ENCODE measurements at places on chromosomes 12 and 14.
A peak's percentile ranks its signal among the peaks of the same experiment; 100 is the strongest.

DNA sequence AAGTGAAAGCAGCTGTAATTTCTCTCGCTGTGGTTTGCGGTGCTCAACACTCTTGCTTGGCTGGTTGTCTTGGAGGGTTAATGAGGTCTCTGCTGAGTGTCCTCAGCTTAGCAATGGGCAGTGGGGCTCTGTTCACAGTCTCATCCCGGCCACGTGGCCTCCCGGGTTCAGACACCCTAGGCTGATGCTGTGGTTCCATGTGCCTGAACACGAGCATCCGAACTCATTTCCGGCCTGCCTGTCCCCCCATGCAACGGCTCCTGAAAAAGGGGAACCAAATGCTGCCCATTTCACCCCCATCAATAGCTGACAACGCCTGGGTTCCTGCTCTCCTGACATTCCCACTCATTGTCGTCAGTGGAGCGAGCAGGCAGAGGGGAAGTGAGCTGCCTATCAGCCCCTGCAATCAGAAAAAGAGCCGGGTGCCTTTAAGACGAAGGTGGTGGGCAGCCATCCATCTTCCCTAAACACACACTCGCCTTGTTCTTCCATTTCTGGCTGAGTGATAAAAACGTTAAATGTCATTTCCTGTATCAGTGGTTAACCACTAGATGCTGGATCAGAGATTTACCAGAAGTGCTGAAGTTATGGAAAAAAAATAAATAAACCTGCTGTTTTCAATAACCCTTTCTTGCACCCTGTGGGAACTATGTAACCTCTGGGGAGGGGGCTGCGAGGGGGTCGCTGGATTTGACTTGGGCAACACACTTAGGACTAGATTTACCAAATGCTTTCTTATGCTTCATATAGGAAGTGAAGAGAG is 60.3 kb upstream of the BCL2L14 start:
- DNase-seq = peak; percentile 77

DNA sequence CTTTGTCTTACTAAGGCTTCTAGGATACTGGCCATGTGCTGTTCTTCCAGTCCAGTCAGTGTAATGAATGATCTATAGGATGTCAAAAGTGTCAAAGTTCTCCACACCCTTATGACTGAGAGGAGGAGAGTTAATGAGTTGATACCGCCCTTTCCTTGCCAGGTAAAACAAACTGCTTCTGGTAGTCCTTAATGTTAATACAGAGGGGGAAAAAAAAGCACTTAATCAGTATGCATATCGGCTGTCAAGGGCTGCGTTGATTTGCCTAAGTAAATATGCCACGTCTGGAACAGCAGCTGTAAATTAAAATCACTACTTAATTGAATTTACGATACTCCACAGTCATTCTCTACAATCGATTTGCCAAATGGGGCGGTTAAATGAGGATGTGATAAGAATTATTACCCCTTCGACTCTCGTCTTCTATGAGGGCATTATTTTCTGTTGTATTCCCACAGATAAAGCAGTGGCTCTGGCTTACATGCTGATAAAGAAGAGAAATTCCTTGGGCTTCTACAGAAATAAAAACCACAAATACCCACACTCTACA is 416.0 kb downstream of the KCNH5 start:
- DNase-seq = no peak

- DNase-seq = no peak
These were observed 31.3 kb downstream of the TM7SF3 start for GRCh38 chr12:26982866-26983265.

DNA sequence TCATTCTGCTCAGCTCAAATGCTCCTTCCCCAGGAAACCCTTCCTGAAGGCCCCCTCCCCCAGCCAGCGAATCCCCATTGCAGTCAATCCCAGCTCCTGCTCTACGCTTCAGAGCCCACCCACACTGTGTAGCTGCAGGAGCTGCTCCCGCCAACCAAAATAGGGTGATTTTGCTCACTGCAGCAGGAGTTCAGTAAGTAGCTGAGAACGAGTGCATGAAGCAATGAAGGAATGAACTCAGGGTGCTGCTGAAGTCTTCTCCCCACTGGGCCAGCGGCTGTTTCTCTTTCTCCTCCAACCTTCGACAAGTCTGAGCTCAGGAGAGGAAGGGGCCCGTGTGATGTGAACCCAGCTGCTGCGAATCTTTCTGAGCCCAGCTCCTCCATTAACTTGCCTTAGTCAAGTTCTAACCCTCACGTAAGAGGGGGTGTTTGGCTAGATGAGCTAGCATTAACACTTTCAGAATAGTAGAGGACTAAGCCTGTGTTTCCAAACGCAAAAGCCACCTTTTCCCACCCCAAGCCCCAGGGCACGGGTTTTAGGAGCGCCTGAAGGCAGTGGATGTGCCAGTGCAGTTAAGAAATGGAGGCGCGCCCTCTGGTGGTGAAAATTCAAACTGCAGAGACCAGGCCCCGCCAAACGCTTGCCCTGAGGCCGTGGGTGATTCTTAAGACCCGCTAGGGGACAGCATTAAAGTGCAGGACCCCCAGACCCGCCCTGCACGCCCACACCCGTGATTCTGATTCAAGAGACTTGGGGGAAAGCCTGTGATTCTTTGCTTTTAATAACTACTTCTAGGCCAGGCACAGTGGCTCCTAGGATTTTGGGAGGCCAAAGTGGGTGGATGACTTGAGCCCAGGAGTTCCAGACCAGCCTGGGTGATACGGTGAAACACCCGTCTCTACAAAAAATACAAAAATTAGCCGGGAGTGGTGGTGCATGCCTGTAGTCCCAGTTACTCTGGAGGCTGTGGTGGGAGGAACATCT is 11.9 kb upstream of the SERPINA4 start:
- DNase-seq = no peak

DNA sequence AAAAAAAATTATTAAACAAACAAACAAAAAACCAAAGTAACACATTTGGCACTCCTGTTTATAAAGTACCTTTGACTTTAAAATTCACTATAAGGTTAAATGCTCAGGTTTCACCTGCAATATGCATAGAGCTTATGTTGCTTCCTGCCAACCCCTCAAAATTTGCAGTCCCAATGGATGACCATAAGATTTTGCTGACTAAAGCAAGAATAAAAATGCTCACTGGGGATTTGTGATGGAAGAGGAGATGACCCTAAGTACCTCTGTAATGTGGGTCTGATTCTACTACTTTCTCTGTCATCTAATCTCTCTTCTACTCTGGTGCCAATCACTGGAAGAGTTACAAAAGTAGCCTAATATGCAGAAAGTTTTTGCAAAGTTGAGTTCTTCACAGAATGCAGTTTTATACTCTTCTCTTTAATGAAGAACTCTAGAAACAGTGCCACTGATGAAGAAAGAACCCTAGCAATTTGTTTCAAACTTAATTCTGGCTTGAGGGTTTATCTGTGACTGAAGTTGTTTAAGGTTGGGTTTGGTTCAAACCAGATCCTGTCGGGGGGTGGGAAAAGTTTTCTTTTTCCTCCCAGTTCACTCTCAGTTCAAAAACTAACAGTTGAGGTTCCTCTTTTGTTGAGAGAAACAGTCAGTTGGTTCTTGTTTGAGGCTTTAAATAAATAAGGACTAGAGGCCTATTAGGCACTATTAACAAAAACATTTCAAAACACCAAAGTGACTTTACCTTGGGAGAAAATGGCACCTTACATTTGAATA is 10.9 kb downstream of the WASHC3 start:
- no peak for DNase-seq

DNA sequence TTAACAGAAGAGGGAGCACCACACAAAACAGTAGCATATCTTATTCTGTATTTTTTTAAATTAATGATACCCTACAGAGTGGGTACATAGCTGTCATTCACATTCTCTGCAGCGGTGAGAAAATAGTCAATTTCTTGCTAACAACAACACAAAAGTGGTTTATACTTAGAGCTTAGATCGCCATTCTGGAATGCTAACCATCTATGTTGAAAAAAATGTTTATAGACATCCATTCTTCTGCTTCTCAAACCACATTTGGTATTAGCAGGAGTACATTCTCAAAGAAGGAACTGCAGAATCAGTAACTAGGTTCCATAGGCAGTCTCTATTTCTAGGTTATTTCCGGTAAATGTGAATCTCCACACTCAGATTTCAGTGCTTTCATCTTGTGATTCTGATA is 185.9 kb downstream of the PPFIA2 start:
- DNase-seq = no peak

- no peak for DNase-seq
These were observed 881 bp downstream of the PYGL start for GRCh38 chr14:50943261-50943942.

DNA sequence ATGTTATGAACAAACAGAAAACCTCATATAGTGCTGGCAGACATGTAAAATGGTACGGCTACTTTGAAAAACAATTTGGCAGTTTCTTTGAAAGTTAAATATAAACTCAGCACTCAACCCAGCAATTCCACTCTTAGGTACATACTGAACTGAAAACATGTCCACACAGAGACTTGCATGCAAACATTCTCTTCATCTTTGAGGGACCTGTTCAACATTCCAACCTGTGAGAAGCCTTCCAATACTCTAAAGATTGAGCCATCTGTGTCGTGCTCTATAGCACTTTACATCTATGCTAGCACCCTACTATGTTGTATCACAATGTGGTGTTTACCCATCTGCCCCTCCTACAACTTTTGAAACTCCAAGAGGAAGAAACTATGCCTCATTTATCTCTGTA is 79.3 kb downstream of the DNAI7 start:
- no peak for DNase-seq

GRCh38 chr14:103241531-103241930 is 92.5 kb upstream of the EIF5 start:
- no peak for DNase-seq

- DNase-seq = peak; percentile 82
These were observed 166.5 kb upstream of the GSC start for GRCh38 chr14:94936401-94936892.

DNA sequence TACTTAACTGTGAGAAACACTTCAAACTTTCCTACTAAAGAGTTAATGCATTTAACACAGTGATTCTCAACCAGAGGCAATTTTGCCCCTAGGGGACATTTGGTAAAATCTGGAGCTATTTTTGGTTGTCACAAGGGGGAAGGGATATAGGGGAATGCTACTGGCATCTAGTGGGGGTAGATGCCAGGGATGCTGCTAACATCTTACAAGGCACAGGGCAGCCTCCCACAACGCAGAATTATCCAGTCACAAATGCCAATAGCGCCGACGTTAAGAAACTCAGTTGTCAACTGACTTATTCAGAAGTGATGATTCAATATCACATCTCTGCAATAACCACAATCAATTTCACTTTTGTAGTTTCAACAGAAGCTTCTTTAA is 2.0 kb downstream of the EEA1 start:
- DNase-seq = no peak

- DNase-seq = no peak
These were observed 21.6 kb upstream of the SDR39U1 start for GRCh38 chr14:24463884-24464785.

DNA sequence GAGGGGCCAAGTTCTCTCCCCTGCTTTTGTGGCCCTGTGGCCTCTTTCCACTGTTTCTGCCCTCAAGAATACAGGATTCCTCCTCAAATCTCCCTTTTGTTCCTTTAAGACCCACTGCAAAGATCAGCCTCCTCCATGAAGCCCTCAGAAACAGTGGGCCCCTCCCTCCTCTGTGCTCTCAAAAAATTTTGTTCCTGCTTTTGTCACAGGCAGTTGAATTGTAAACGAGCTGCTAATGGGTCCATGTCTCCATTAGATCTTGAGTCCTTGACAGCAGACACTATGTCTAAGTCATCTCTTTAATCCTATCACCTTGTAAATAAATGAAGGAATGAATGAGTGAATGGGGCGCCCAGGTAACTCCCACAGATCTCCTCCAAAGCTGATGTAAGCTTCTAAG is 175.2 kb downstream of the ESRRB start:
- no peak for DNase-seq

DNA sequence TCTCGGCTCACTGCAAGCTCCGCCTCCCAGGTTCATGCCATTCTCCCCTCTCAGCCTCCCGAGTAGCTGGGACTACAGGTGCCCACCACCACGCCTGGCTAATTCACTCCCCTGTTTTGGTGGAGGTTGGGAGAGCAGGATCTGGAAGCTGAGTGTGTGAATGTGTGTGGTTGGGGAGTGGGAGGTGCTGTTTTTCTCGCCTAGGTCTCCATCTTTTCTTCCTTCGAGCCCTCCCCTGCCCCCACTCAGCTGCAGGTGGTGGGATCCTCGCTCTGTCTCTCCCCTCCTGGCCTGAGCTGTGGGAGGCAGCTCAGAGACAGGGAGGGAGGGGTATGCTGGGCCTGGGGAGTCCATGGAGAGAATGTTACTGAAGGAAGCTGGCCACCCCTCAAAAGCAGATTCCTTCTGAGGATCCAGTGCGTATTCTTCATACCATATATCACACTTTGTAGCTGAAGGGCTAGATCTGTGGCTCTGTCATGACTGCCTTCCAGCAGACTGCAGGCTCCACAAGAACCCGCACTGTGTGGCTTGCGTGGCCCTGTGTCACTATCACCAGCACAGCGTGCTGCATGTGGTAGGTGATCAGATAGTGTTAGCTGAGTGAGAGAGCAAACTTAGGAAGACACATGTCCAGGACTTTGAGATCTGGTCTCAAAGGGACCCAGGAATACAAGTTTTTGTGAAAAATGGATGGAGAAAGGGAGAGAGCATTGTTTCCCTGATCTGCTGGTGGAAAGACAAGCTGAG is 2.8 kb downstream of the KRT83 start:
- no peak for DNase-seq

DNA sequence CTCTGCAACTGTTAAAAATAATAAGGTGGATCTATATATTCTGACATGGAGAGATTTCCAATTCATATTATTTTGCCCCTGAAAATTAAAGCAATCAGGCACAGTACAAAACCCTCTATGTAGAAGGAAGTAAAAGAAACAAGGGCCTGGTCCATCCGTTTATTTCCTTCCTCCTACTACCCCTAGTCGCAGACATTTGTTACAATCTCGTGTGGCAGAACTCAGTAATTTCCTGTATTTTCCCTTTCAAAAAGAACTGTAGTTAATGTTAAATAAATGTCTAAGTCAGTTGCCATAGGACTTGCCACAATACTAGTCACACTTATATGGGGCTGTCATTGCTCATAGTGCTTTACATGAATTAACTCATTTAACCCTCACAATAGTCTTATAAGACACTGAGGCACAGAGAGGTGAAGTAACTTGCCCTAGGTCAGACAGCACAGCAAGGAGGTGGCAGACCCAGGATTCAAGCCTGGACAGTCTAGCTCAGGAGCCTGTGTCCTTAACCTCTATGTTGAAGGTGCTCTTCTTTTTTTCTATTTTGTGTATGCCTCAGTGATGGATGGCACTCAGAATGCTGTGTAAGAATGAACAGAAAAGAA is 24.2 kb downstream of the NINJ2 start:
- DNase-seq = no peak

- DNase-seq = no peak
These were observed 162.0 kb upstream of the TMCC3 start for GRCh38 chr12:94812345-94812744.

- no peak for DNase-seq
These were observed 257.8 kb upstream of the GARIN6 start for GRCh38 chr12:99389751-99390150.

- DNase-seq = no peak
These were observed 210.5 kb downstream of the BCAT1 start for GRCh38 chr12:24738441-24738840.
